ENCODE measurements at places on chromosomes 5 and 9.
A peak's percentile ranks its signal among the peaks of the same experiment; 100 is the strongest.

DNA sequence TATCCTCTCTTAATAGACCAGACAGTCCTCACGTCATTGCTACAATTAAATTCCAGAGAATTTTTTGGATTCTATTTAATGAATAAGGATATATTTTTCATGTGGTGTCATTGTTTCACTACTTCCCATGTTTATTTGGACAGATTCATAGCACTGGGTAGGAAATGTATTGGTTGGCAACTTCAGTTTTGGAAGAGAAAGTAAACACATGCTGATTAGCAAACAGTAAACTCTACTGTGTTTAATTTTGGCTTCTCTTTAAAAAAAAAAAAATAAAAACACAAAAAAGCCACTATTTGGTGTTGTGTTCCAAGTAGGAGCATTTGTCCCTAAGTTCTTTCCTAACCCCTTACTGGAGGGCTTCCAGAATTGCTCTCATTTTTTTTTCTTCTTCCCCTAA is 77.3 kb downstream of the NFIB start:
- DNase-seq: no peak

GRCh38 chr9:134130503-134131375 is 5.1 kb upstream of the WDR5 start:
- peak; percentile 31 for DNase-seq

GRCh38 chr9:14156046-14156445 is 157.9 kb downstream of the NFIB start:
- DNase-seq: no peak

DNA sequence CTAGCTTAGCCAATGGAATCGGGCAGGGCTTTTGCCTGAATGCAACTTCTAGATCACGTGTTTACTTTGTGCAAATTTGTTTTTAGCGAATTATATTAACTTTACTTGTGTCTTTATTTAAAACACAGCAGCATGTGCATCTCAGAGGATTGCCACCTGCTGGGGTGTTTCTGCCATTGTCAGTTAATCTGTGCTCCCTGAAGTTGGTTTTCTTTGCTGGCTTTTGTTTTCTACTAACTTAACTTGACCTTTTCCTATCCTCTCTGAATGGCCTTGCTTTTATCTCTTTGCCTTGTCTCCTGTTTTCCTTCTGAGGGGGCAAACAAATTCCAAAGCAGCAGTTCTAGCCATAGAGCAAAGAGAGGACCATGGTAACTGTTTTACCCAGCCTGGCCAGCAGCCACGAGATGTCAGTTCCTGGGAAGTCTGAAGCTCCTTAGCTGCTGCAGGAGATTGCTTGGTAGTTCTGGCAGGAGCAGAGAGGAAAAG is 67.6 kb downstream of the ARHGEF28 start:
- peak; percentile 47 for DNase-seq

GRCh38 chr5:124584991-124585715 is 161.3 kb downstream of the ZNF608 start:
- no peak for DNase-seq

DNA sequence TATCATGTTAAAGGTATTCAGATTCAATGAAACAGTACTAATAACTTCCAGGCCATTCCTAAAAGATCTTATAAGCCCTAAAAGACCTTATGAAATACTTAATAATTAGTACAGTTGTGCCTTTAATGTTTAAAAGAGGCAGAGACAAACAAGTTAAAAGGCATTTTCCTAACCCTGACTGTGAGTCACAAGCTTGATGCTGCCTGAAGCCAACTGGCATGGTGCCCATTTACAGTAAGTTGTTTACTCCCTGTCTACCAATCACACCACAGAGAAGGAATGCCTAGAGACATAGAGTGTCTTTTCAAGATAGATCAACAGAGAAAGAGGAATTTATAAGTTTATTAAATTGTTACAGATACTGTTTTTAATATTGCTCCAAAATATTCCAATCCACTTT is 47.8 kb downstream of the NR3C1 start:
- DNase-seq: peak; percentile 92

DNA sequence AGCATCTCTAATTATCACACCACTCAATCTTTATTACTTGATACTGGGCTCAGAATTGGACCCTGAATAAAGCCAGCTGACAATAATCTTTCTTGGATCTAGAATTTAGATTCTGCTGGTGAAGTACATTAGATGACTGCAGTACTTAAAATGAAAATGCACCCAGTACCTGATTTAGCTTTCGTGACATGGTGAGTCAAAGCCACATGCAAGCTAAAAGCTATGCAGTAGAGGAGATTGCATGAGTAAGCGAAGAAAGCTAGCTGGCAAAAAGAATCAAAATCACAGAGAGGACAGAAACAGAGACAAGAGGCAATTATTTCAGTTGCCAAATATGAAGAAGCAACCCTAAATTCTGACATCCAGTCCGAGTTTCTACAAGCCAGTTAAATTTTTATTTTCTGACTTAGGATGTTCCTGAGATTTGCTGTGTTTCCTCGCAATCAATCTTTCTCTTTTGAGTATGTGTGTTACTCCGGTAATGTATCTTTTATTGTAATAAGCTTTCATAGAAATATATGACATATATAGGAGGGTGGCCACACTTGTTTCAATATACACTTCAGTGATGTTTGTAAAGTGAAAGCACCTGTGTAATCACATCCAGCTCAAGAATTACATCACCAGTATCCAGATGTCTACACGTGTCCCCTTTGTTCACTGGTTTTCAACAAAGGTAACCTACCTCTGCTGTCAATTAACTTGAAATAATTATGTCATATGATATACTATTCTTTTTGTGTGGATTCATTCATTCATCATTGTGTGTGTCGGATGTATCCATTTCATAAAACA is 101.7 kb downstream of the CDH18 start:
- DNase-seq: peak; percentile 49

GRCh38 chr5:172971482-172971881 is 12.1 kb upstream of the ATP6V0E1 start:
- DNase-seq: no peak

DNA sequence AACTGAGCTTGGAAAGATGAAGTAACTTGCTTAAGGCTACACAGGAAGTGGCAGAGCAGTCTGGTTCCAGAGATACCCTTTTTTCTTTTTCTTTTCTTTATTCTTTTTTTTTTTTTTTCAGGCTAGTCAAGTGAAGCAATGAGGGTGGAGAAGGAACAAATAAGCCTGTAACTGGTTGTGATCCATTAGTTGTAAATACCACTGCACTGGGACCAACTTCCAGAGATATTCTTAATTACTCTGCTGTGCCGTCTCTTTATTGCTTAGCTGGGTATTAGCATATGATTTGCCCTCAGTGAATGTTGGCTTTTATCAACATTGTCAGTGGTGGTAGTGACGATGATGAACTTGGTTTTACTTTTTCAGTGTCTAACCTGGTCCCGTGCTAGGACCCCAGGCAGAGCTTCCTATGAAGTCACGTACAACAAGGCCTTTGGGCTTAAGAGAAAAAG is 26.7 kb downstream of the LNPEP start:
- DNase-seq: no peak

DNA sequence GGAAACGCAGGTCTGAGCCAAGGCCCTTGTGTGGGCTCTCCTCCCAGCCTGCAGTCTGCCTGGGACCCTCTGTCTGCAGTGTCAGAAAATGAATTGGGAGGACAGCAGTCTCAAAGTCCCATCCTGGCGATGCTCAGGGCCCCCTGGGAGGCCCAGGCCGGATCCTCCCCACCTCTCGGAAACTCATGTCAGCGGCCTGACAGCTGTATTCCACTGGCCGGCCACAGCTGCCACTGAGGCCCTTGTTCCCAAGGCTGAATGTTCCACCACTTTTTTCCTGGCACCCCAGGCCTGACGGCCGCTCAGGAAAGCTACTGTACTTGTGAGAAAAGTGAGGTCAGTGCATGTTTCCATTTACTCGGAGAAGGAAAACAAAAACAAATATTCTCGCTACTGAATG is 180.0 kb downstream of the FGF18 start:
- no peak for DNase-seq

DNA sequence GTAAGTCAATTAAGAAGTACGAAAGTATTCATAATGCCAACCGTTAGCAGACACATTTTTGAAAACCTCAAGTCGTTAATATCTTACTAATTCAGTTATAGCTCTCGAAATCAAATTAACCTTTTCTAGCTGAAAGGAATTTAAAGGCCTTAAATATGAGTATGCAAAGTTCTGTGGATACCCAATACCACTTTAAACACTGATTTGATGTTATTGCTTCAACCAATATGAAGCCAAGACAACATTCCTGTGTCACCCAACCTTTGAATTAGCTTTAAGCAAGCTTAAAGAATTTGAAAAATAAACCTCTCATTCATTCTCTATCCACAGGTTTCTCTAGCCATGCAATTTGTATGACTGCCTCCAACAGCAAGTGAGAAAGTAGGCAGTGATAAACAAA is 204.5 kb downstream of the MCTP1 start:
- DNase-seq: no peak

GRCh38 chr9:93071464-93071863 is 13.0 kb downstream of the SUSD3 start:
- DNase-seq: no peak

GRCh38 chr9:99011161-99011709 is 67.5 kb downstream of the COL15A1 start:
- DNase-seq: no peak

DNA sequence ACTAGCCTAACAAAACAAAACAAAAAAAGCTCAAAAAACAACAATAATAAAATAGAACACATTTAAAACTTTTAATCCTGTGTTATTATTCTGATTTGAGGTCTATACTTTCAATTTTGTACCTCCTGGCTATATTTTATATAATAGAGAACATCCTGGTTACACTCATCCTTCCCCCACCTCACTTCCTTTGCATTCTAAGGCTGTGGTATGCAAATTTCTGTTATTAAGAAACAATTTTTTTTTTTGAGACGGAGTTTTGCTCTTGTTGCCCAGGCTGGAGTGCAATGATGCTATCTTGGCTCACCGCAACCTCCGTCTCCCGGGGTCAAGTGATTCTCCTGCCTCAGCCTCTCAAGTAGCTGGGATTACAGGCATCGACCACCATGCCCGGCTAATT is 3.1 kb upstream of the RPL37 start:
- DNase-seq: no peak

GRCh38 chr5:133373121-133373870 is 239.0 kb downstream of the FSTL4 start:
- peak; percentile 4 for DNase-seq

GRCh38 chr5:59615272-59615671 is 278.3 kb downstream of the PDE4D start:
- peak; percentile 37 for DNase-seq

GRCh38 chr5:35436400-35437057 is 181.1 kb upstream of the SPEF2 start:
- DNase-seq: peak; percentile 38

- DNase-seq: no peak
Measured at GRCh38 chr9:100287186-100287585, 65.6 kb downstream of the TEX10 start.
